Fibroblast of skin of right biceps (primary cell): ENCODE measurements at places on chromosomes 1 and 21.

DNA sequence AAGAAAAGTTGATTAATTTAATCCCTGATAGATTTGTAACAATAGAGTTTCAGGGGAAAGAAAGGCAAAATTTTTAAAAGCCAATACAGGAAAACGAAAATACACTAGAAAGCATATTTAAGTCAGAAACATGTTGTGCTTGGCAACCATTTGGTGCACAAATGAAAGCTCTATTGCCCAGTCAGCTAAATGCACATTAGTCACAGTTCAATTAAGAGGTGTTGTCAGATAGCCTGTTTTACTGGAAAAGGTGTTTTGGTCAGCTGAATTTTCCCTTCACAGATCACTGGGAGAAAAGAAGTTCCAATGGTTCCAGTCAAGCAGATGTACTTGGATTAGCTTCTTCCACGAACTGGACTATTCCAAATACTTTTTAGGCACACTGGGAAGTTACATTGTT, 25.4 kb downstream of the RGS4 start:
- DNase-seq: no peak

DNA sequence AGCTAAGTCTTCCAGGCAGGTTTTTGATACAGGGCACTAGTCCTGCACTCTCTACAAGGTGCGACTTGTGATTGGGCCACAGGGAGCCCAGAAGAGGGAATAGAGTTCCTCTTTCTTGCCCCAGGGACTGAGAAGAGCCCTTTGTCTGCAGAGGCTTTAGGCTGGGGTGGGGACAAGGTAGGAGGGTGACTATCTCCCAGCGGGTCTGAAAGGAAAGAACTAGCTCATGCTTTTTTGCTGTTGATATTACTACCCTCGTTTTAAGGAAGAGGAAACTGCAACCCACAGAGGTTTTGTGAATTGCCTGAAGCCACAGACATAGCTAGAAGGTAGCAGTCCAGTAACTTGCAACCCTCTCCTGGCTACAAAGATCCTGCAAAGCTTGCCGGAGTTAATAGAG, 615.2 kb downstream of the MATN1 start:
- no peak for DNase-seq

GRCh38 chr21:38293113-38293512, 36.3 kb downstream of the KCNJ15 start:
- no peak for DNase-seq

GRCh38 chr1:234708700-234709395, 98.9 kb upstream of the IRF2BP2 start:
- no peak for DNase-seq

DNA sequence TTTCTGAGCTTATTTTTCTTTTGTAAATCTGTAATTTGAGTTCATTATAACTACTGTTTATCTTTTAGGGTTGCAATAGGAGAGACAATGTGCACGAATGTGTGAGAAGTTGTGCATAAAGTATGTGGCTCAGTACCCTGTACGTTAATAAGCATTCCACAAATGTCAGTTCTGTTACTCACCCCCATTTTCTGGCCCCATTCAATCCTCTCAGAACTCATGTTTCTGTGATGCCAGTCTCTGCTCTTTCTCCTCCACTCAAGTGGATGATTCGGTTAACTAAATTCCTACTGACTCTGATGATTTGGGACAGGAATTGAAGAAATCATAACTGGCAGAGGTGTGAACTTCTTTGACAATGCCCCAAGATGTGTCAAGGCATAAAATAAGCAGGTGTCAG, 10.2 kb upstream of the DMRTB1 start:
- DNase-seq: peak; percentile 92

GRCh38 chr1:39409055-39409816, 82.2 kb upstream of the BMP8A start:
- peak; percentile 78 for DNase-seq

DNA sequence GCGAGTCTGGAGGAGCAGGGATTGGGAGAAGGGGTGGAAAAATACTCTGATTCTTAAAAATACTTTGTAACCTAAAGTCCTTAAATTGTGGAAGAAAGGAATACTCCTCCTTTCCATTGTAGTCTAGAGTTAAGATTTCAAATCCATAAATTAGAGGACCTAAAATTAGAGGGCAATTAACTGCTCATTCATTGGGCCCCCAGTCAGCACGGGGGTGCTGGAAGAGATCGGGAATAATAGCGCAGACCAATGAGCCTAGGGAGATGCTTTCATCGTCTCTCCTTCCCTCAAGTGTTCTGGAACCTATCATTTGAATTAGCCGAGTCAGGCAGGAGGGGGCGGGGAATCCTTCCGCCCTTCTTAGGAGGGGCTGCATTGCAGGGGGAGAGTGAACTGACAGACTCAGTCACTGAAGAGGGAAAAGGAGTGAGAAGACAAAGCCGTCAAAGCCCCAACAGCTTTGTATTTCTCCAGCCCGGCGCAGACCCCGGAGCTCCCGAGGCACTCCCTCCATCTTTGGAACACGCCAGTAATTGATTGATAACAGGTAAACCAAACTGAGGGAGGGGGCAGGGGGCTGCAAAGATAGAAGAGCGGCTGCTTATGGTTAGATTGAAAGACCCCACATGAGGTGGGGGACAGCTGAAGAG, at the start of gene MLLT11:
MLLT11 (plus strand) TSS at position 391 of the 650 bp plus-strand sequence. CDS start 6,828 bp downstream, outside the sequence.
- DNase-seq: peak; percentile 85

DNA sequence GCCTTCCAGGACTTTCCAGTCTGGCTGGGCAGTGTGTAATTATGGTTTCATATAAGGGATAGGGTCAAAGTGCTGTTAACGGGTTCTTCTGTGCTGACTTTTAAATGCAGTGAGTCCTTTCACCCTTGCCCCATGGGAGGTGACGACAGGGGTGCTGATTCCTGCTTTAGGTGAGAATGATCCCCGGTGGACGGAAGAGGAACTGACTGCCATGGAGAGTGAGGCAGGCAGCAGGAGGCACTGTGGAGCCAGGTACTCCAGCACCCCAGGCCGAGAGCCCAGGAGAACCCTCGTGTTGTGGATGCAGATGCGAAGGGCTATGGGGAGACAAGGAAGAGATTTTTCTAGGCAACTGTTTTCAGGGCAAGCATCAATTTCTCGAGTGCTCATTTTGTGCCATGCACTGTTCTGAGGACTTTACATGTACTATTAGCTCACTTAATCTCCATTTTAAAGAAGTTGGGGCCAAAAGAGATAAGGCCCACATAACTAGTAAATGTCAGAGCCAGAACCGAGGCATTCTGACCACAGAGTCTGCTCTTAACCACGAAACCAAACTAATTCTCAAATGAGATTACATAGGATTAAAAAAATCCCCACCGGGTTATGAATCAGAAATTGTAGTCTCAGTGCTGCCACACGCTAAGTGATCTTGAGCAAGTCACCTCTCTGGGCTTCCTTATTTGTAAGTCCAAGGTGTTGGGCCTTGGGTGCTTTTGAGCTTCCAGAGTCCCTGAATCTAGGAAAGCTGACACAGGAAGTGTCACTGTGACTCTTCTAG, 28.2 kb downstream of the STPG1 start:
- peak; percentile 75 for DNase-seq

DNA sequence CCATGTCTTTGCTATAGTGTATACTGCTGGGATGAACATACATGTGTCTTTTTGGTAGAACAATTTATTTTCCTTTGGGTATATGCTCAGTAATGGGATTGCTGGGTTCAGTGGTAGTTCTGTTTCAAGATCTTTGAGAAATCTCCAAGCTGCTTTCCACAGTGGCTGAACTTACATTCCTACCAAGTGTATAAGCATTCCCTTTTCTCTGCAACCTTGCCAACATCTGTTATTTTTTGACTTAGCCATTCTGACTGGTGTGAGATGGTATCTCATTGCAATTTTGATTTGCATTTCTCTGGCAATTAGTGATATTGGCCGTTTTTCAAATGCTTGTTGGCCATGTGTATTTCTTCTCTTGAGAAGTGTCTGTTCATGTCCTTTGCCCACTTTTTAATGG, 37.5 kb upstream of the ANGPTL1 start:
- DNase-seq: peak; percentile 70

- DNase-seq: peak; percentile 8
Observed at GRCh38 chr1:3899754-3900149, 320 bp downstream of the C1orf174 start.

DNA sequence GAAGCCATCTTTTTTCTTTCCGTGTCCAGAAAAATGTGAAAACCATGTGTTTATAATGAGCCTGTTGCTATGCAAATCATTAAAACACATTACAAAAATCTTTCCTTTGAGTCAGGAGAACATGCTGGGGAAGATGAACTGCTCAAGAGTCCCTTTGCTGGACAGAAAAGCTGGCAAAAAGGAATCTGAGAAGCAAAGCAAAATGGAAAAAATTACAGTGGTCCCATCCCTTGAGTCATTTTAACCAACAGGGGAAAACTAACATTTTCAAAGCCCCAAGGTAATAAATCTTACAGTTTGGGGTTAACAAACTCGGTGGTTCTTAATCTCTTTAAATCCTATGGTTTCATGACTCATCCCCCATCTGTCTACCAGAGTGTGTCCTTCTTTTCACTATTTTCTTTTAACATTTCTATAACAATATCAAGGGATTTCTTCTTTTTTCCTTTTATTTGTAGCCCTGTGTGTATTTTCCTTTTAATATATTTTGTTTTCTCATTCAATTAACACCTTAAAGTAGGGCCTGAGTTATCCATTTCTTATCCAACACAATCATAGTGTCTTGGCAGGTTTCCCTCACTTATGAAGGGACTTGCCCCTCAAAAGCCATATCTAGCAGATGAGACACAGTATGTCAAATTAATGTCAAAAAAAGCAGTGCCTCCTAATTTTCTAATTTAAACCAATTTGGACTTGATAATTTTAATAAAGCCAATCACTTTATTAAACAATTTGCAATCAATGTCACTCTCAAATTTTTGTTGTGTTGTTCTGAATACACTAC, 105.4 kb downstream of the PTPN14 start:
- DNase-seq: peak; percentile 99

DNA sequence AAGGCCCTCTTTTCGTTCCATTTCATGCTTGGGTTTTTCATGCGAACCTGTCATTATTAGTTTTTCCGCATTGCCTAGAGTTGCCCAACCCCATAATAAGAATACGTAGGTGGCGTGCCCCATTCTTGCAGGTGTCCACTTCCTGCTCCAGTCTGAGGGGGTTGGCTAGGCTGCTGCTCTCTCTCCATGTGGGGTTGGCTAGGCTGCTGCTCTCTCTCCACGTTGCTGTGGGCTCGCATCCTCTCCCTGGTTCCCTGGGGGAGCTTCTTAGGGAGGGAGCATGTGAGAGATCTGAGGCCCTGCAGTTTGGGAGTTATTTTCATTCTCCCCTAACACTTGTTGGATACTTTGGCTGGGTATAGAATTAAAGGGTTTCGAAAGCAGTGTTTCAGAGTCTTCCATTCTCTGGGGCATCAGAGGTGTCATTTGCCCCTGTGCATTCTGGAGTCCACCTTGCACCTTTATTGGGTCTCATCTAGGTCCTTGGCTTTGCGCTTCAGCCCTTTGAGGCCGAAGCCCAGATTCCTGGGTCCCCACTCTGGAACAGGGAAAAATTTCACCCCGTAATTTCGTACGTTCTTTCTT, 8.6 kb downstream of the C1orf35 start:
- no peak for DNase-seq

DNA sequence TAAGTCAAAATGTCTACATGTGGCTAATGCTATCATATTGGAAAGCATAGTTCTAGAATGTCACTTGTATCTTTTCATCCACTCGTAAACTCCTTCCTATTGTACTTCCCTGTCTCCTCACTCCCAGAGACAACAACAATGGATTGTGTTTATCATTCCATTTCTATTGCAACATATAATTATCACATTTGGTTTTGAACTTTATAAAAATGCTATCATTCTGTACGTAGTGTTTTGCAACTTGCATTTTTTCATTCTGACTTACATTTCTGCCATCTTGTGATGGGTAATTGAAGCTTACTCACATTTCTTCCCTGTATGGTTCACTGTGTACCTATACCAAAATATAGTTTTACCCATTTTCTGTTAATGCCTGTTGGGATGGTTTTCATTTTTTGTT, 14.5 kb upstream of the CSF3R start:
- DNase-seq: no peak

DNA sequence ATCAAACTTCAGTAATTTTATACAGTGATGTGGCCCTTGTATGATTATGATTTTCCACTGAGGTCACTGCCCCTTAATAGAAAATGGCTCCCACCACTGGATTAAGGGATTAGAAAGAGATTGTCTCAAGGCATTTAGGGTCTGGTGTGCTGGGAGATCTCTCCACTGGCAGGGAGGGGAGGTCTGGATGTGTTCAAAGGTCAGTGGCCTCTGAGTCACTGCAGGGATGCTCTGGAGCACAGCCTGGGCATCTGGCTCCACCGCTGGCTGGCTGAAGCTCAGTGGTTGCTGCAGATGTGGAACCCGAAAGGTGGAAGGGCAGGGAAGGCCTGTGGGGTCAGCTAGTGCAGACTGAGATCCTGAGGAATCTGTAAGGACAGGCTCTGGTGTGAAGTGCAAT, 18.3 kb upstream of the CHI3L1 start:
- DNase-seq: no peak

- DNase-seq: no peak
Observed at GRCh38 chr1:10867914-10868598, 71.6 kb upstream of the CASZ1 start.

DNA sequence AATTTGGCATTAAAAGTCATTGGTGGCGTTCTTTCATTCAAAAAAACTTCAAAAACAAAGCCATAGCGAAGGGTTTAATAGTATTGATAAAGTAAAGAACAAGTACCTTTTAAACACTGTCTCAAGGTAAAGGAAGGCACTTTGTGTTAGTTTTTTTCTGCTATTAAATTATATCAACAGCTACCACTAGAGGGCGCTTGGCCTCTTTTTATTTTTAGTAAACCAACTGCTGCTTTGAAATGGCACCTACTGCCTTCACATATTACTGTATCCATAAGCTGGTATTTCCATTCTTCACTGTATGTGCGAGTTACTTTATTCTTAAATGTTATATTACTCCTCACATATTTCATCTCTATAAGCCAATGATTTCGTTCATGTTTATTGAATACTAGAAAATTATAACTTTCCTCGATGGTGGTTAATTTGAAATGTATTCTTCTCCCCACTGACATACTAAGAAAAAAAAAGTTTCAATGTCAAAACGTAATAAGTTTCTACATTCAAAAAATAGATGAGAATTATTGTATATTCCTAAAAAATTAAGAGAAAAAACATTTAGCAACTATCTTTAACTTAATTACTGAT, 125.7 kb upstream of the CXADR start:
- peak; percentile 58 for DNase-seq

DNA sequence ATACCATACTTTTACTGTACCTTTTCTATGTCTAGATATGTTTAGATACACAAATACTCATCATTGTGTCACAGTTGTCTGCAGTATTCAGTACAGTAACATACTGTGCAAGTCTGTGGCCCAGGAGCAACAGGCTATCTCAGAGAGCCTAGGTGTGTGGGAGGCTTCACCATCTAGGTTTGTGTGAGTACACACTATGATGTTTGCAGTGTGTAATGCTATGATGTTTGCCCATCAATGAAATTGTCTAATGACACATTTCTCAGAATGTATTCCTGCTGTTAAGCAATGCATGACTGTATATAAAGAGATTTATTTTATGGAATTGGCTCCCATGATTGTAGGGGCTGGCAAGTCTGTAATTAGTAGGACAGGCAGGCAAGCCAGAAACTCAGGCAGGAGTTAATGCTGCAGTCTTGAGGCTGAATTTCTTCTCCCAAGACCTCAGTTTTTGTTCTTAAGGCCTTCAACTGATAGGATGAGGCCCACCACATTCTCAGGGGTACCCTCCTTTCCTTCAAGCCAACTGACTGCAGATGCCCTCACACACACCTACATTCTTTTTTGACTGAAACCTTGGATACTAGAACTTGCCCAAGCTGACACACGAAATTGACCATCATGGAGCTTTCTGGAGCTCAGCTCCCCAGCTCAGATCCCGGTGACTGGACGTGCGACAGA, 7.7 kb upstream of the AGTRAP start:
- DNase-seq: no peak
